ENCODE measurements at places on chromosomes 11 and 22. TPM values are rescaled to one million over a fixed set of nuclear protein-coding genes. Genes with fewer than 3 reads are reported as not detected.

The RGL4 gene
- total RNA-seq = not detected

The ACTN3 gene
- under 0.01 TPM for total RNA-seq

The GPR83 gene
- total RNA-seq = not detected

The MCM5 gene
- 79.7 TPM for total RNA-seq

The TUB gene
- 0.10 TPM for total RNA-seq

The XBP1 gene
- 156 TPM for total RNA-seq

The PTPRCAP gene
- total RNA-seq = 0.39 TPM

The IL17REL gene
- not detected for total RNA-seq

The HSPB2 gene
- not detected for total RNA-seq

The PRODH gene
- not detected for total RNA-seq

Data from RPMI7951 (cell line).